ENCODE measurements at places on chromosomes 6 and 20.

- peak; percentile 55 for DNase-seq
Measured at GRCh38 chr20:16423311-16424212, 149.7 kb downstream of the KIF16B start.

DNA sequence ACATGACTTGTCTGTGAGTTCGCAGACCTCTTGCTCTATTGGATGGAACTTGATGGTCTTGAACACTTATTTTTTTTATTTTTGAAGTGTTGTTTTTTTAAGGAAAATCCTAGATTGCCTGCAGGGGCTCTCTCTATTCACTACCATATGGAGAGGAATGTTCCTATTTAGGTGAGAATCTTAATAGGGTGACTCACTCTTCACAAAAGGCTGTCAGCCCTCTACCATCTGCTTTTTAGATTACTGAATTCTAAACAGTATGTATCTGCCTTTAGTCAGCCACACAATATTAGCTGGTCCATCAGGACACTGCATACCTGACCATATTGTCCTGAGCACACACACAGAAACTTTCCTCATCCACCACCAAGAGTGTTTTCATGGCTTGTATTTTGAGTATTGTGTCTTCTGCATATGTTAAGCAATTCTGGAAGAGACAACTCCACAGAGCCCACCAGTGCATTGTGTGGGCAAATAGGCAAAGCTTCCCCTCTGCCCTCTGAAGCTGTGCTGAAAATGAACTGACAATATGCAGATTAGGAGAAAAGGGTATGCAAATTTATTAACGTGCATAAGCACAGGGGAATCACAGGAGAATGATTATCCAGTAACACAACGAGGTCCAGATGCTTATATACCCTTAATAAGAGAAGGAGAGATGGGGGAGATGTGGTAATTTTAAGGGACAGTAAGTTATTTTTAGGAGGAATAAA lies 6.6 kb upstream of the BTBD9 start:
- no peak for DNase-seq

DNA sequence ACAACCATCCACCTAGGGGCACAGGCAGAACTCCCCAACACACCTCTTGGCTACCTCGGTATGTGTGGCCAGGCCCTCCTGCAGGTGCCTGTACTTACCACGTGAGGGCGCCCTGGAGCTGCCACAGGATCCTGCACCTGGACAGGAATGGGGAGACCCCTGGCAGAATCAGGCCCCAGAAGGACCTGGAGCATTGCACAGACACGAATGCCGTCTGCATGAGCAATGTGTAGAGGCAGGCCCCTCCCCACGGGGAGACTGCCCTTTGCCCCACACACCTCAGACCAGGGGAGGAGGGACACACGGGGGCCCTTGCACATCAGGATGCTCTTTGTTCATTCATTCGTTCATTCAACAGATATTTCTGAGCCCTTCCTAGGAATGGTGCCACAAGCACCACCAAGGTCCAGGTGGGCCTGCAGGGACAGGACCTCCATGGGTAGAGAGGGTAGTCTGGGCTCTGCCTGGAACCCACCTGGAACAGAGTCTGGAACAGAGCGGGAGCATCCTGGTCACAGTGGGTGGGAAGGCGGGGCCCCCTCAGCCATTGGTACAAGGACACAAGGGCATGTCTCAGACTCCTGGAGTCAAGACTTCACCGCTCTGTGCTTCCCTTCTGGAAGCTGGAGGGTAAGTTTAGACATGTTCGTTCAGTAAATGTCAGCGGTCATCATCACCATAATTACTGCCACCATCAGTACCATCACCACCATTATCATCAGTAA lies 32.3 kb downstream of the YTHDF1 start:
- peak; percentile 31 for DNase-seq

- no peak for DNase-seq
Measured at GRCh38 chr6:86355271-86355670, 582.1 kb upstream of the HTR1E start.

GRCh38 chr6:108609276-108609769 lies 48.6 kb downstream of the FOXO3 start:
- peak; percentile 70 for DNase-seq

- DNase-seq = peak; percentile 73
Measured at GRCh38 chr6:44056392-44057237, 70.6 kb downstream of the MRPL14 start.

- DNase-seq = no peak
Measured at GRCh38 chr6:99104218-99104617, 156.5 kb upstream of the FBXL4 start.

GRCh38 chr6:130069485-130069884 lies 51.1 kb downstream of the L3MBTL3 start:
- no peak for DNase-seq

- DNase-seq = no peak
Measured at GRCh38 chr6:36685926-36686667, 7.6 kb downstream of the CDKN1A start.

- no peak for DNase-seq
Measured at GRCh38 chr20:16441546-16442164, 131.6 kb downstream of the KIF16B start.

DNA sequence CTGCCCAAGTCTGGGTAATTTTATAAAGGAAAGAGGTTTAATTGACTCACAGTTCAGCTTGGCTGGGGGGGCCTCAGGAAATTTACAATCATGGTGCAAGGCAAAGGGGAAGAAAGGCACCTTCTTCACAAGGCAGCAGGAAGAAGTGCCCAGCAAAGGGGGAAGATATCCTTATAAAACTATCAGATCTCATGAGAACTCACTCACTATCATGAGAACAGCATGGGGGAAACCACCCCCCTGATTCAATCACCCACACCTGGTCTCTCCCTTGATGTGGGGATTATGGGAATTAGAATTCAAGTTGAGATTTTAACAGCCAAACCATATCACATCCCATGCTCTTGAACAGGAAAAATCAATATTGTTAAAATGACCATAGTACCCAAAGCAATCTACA lies 215.2 kb upstream of the TAB2 start:
- no peak for DNase-seq

DNA sequence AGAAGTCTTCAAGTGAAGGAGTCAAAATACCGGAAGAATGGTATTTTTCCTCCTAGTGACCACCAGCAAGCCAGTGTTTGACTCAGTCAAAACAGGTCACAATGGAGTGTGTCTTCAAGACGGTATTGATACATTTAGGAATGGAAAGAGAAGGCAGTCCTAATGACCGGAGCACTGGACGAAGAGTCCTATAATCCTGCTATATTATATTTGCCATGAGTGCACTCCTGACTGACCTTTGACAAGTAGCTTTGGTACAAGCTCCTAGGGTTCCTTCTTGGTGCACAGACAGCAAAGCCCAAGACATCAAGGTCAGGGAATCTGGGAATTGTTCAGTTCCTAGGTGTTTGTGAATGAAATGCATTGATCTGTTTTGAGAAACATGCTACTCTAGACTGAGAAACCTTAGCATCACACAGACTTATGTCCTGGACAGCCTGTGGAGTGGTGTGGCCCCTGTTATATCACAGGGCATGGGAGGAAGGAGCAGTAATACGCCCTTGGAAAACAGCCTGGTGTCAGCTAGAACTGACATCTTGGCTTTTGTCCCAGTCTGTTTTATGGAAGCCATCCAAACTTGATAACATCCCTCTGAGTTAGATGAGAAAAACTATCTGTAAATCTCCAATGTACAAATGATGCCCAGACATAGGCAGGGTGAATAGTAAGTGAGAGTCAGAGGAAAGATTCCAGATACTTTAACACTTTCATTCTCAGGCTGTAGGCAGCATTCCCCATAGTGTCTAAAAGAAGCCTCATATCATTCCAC lies 18.5 kb downstream of the NOX3 start:
- no peak for DNase-seq

GRCh38 chr20:58992911-58993310 lies 11.9 kb downstream of the NELFCD start:
- no peak for DNase-seq

GRCh38 chr6:1251198-1252155 lies 60.4 kb upstream of the FOXQ1 start:
- no peak for DNase-seq

DNA sequence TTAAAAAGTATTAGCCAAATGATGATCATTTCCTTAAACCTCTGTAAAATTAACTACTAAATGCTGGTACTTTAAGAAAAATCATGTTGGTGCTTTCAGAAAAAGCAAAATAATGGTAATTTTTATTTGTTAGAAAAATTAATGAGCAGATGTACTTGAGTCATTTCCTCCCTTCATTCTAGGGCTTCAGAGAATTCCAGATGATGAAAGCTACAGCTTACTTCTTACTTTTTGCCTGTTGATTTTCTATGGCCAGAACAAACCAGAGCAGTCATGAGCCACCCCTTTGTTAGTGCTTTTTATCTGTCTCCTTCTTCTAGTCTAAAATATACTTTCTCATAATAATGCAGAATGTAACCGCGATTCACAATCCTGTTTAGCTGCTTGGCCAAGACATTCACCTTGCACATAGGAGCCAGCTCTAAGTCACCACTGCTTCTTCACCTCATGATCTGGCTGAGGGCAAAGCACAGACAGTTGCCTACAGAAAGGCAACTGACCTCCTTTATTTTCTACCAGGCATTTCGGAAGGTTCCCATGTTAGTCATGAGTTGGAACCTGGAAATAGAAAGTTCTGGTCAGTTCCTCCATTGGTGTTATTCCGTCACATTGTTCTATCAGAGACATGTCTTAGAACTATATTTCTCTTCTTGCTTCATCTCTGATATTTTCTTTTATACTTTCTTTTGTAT lies 43.5 kb upstream of the TINAG start:
- DNase-seq = no peak

DNA sequence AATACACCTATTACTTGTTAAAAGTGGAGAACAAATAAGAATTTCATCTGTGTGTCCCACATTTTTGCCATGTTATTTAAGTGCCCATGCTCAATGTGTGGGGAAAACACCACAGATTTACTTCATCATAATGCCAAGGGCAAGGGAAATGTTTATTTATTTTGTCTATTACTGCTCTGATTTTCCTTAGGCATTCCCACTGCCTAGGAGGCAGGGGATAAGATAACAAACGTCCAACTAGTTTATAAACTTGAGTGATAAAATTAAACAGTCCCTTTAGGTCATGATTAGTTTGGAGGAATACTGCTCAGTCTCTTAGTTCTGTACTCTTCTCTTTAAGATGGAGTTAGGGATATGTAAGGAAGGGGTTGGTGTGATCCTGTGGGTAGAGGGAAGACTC lies 598.4 kb upstream of the MARCKS start:
- DNase-seq = no peak
